ENCODE measurements at places on chromosomes 5 and 9. TPM values are rescaled to one million over a fixed set of nuclear protein-coding genes. Genes with fewer than 3 reads are reported as not detected.

Gene BNC2
- 6.5 TPM for total RNA-seq

Gene SPATA6L
- total RNA-seq: 0.61 TPM

Gene HEXB
- total RNA-seq: 176 TPM

Gene FOXD4
- total RNA-seq: not detected

Gene F2R
- 144 TPM for total RNA-seq

Gene C5orf24
- 48.9 TPM for total RNA-seq

Gene KIF12
- total RNA-seq: under 0.01 TPM

Gene FRRS1L
- total RNA-seq: not detected

Gene FOXD4L5
- not detected for total RNA-seq

Gene ANKRD34B
- not detected for total RNA-seq

Gene GFI1B
- total RNA-seq: not detected

Gene JAKMIP2
- total RNA-seq: not detected

Gene SMIM27
- total RNA-seq: 1.4 TPM

Gene CTXN3
- under 0.01 TPM for total RNA-seq

Gene CCDC187
- total RNA-seq: not detected

Gene PLAC8L1
- not detected for total RNA-seq

Gene CCL27
- total RNA-seq: not detected

Gene SPINK7
- not detected for total RNA-seq

Gene ADAMTS6
- total RNA-seq: 86.4 TPM

Gene ZBTB5
- 7.3 TPM for total RNA-seq

Gene TAF11L5
- not detected for total RNA-seq

Gene IFNA13
- not detected for total RNA-seq

Gene HTR1A
- total RNA-seq: not detected

Gene LRRC14B
- not detected for total RNA-seq

Gene RNF183
- not detected for total RNA-seq

Gene PCDHA7
- total RNA-seq: 0.15 TPM

Gene PCDHB8
- under 0.01 TPM for total RNA-seq

Gene IFNA21
- not detected for total RNA-seq

Gene FAM221B
- total RNA-seq: not detected
